Daoy (cell line): ENCODE measurements at places on chromosomes 6 and 20. TPM values are rescaled to one million over a fixed set of nuclear protein-coding genes. Genes with fewer than 3 reads are reported as not detected.

- peak; percentile 13 for DNase-seq
These were observed 218.1 kb upstream of the GJE1 start for GRCh38 chr6:141914646-141915045.

DNA sequence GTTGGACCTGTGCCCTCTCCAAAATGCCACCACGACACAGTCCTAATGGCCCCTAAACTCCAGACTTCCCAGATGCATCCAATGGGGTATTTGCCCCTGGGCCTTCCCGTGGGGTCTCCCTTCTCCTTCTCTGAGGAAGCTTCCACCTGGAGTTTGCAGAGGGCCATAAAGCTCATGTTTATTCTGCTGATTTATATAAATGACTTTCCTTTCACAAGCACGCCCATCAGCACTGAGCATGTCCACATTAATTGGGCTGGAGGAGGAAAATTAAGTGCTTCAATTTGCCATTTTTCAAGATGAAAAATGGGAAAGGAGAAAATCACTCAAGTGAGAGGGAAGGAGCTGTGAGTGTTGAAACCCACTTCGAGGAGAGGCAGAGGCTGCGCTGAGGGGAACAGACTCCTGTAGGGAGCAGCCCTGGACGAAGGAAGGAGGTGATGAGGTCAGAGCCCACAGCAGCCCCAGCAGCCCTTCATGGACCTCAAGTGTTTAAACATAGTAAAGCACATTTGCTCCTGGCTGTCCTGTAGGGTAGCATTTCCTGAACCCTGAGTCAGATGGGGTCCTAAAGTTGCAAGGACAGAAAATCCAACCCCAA lies 434.9 kb upstream of the SULF2 start:
- DNase-seq, result no peak

- no peak for DNase-seq
These were observed 2.1 kb downstream of the SERPINB9 start for GRCh38 chr6:2900821-2901644.

GRCh38 chr20:2603816-2604505 lies 48.5 kb upstream of the NOP56 start:
- DNase-seq, result no peak

DNA sequence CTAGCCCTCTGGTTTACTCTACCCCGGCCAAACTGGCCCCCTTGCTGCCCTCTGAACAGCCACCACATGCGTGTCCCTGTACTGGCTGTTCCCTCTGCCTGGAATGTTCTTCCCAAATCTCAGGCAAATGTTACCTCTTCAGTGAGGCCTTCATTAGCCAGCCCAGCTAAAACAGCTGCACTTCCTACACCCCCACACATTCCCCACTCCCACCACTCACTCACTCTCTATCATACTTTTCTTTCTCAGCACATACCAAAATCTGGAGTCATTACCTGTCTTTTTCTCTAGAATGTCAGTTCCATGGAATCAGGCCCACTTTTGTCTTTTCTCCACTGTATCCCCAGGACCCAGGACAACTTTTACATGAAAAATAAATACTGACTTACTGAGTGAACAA lies 401.2 kb upstream of the SULF2 start:
- peak; percentile 11 for DNase-seq

The EYA4 gene
- 14.7 and 16.3 TPM in 2 replicates for total RNA-seq

GRCh38 chr6:93243231-93243778 lies 176.1 kb downstream of the EPHA7 start:
- DNase-seq, result no peak

- DNase-seq, result no peak
These were observed 26.8 kb downstream of the MYT1 start for GRCh38 chr20:64191002-64191401.

The HECA gene
- total RNA-seq, result 11.8 and 15.7 TPM in 2 replicates

The HLA-DPB1 gene
- 25.4 and 34.6 TPM in 2 replicates for total RNA-seq

The CDSN gene
- not detected in 2 replicates for total RNA-seq
